ENCODE measurements at places on chromosomes 6 and 20.

DNA sequence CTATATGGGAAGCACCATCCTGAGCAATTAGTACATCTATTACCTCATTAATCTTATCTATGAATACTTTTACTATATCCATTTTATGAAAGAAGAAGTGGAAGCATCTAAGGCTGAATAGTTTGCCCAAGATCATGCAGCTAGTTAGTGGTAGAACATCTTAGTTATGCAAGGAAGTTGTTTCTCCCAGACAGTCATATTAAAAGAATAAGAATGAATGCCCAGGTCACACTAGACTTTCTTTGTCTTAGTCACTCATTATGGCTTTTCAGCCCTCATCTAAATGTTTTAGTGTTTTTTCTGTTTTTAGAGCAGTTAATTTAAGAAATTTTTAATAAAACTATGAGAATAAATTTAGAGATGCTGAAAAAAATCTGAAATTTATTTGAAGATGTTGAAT lies 517.5 kb downstream of the CDKAL1 start:
- no peak for DNase-seq

DNA sequence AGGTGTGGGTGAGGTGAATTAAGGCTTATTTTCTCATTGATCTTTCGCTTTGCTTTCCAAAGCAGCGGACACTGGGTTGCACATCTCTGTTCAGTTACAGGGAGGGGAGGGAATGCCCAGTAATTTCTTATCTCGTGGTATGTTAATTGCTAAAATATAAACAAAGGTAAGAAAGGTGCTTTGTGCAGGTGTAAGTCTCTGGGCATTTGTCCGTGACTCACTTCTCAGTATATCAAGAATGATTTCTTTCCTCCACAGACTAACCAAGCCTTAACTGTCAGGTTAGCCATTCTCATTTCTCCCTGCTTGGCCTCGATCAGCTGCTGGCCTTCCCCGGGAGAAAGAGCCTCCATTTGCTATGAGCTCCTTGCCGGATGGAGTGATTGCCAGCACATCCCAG lies 862.1 kb downstream of the KIF16B start:
- DNase-seq, result no peak

- no peak for DNase-seq
Measured at GRCh38 chr20:45176526-45177267, 2.0 kb downstream of the PI3 start.

DNA sequence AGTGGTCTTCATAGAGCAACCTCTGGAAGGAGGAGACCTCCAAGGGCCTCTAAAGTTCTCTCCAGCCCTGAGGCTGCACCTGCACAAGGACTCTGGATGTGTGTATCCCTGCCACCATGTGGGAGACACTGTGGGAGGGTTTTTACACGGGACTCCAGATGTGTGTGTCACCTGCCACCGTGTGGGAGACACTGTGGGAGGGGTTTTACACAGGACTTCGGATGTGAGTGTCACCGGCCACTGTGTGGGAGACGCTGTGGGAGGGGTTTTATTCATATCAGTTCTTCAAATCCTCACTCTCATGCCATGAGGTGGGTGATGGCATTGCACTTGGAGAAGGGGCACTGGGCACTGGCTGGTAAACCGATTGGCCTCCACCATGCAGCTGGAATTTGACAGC lies 90.2 kb upstream of the SSTR4 start:
- no peak for DNase-seq

DNA sequence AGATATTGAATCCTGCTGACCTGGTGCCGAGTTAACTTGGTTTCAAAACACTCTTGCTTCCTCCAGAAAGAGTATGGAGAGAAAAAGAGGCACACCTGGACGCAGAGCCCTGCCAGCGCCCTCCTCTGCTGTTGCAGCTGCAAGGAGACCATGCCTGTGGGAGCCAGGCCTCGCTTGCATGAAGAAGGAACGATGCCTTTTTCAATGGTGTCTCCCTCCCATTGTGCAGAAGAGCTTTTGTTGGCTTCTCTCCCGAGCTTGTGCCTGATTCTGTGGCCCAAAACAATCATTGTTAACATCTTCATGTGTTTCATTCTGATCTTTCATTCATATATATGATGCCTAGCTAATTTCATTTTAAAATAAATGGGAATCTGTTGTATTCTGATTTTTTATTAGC lies 98.1 kb downstream of the FAM120B start:
- DNase-seq, result no peak

- no peak for DNase-seq
Measured at GRCh38 chr20:5686384-5687105, 63.7 kb upstream of the SHLD1 start.

Data from NB4 (cell line).